CD4-positive, alpha-beta T cell treated with Interferon gamma for 1 hour (primary cell): ENCODE measurements at places on chromosomes 3 and 15.

DNA sequence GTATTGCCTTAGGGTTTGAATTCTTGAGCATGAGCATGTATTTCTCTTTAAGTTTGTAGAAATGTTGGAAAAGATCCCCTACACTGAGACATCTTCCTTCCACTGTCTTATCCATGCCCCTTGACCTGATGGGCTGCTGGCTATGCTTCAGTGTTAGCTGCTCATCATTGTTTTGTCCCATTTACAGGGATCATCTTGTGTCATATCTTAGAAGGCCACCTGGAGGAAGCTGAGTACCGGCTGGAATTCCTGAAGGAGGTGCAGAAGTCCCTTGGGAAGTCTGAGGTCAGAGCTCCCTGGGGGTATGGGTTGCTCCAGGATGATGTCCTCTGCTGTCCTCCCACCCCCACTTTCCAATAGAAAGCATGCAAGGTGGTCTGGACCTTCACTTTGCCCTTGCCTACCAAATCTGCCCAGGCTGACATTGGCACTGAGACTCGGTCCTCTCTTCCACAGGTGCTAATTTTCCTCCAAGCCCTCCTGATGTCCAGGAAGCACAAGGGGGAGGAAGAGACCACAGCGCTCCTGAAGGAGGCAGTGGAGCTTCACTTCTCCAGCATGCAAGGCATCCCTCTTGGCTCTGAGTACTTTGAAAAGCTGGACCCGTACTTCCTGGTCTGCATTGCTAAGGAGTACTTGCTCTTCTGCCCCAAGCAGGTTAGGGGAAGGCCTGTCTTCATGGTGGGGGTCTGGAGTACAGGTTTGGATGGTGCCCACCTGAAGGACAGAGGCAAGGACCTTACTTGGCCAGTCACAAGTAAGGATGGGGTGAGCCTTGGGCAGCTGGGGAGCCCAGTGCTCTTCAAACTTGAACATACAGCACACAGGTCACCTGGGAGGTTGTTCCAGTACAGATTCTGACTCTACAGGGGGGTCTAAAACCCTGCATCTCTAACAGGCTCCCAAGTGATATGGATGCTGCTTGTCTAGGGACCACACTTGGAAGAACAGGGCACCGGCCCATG is 17.7 kb downstream of the TTC21A start:
- no peak for DNase-seq

- DNase-seq: no peak
Observed at GRCh38 chr3:81245043-81245442, 516.4 kb downstream of the GBE1 start.

DNA sequence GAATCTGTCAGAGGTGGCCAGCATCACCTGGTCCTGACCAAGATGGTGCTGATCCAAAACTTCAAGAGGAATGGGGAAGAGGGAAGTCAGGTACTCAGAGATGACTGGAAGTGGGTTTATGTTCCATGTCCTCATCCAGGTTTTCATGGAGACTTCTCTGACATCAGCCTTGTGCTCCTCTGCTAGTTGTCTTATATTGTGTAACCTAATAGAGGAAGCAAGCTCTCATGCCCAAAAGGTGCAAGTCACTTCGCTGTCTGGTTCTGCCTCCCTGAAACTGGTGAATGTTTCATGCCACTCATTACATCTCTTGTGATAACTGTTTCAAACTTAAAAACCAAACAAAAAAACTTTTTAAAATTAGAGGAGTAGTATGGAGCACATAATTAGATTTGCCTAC is 127.2 kb upstream of the MANF start:
- peak; percentile 27 for DNase-seq

DNA sequence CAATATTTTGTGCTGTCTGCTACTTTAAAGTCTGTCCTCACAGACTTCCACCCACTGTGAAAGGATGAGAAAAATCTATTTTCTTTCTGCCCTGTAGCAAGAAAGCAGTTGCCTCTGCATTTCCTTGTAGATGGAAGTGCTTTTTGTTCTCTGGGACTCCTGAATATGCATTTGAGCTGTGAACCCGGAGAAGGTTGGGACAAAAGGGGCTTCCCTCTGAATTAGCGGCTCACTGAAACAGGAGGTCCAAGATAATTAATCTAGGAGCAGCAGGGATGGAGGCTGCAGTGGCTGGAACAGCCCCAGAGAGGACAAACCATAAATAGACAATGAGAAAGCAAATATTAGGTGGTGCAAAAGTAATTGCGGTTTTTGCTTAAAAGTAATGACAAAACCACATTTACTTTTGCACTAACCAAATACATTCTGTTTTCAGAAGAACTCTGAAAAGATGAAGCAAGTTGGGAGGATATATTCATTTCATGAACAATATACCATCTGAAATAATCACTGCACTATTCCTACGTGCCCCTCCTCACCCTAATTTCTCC is 143.4 kb upstream of the KBTBD8 start:
- no peak for DNase-seq

DNA sequence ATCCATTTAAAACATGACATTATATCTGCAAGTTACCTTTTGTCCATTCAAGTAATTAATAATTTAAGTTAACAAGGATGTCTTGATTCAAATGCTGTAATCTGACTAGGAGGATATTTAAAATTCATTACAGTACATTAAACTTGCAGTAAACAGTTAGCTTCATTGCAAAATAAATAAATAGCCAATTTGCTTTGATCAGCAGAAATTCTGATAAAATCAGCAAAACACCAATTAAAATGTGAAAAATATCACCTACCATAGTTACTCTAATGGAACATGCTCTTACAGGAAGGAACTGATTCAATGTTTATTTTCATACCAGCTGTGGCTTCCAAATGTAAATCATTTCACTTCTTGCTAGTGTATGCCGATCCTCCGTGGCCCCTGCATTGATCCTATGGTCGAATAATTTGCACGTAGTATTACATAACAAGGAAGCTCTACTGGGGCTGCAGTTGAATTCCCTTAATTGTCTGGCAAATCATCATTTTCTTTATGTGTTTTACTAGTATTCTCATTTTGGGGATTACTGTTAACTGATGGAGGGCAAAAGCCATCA is 150.7 kb downstream of the FOXB1 start:
- no peak for DNase-seq

DNA sequence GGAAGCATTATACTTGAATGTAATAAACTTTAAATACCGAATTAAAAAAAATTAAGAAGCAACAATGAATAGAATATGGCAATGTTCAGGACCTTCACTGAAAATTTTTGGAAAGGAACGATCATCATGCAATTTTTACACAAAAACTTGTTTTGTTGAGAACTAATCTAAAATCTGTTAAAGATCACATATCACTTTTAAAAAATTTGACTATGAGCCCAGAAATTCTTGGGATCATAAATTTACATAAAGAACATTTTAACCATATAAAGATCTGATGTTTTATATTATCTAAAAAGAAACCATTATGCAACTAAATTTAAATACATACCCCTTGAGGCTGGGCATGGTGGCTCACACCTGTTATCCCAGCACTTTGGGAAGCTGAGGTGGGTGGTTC is 76.2 kb upstream of the MELTF start:
- no peak for DNase-seq

DNA sequence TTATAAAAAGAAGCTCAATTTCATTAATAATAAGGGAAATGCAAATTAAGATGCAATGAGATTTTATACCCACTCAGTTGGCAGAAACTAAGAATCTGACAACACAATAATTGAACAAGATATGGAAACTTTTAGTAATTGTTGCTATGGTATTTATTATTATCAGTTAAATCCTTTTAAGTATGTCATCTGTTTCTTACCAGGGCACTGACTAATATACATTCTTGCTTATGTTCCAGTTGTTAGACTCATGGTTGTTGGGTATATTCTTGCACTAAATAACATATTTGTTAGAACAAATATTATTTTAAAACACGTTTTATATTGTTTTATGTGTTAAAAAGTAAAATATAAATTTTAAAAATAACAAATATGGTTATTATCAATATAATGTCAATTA is 690.3 kb downstream of the MECOM start:
- no peak for DNase-seq

DNA sequence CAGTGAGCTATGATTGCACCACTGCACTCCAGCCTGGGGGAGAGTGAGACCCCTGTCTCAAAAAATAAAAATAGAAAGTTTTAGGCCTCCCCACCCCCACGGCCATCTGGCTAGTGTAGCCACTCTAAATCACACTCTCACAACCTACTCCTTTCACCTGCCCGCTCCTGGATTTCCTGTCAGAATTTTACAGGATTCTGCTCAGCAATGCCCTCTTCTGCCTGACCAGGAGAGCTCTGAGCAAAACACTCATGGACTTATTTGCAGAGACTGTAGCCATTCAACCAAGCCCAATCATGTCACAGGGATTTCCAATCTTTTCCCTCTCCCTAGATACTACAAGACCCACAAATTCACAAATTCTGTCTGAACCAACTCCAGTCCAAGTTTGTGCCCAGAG is 242.6 kb upstream of the TPRG1 start:
- DNase-seq: no peak

DNA sequence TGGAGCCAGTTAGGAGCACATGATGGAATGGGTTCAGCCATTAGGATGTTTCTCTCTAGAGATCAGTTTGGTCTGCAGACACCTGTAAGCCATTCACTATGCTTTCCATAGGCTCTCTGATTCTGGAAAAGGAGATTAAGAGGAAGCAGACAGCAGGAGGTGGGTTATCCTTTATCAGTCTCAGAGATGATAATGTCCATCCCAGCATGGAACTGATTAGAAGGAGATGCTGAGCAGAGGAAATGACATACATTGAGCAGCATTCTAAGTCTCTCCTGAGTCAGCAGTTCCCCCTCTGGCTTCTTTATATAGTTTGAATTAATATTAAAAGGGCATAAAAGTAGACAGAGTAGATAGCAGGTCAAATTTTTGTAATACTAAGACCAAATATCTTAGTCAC is 591.1 kb downstream of the GBE1 start:
- DNase-seq: no peak

- DNase-seq: no peak
Observed at GRCh38 chr15:57215326-57215725, 161.0 kb upstream of the CGNL1 start.

DNA sequence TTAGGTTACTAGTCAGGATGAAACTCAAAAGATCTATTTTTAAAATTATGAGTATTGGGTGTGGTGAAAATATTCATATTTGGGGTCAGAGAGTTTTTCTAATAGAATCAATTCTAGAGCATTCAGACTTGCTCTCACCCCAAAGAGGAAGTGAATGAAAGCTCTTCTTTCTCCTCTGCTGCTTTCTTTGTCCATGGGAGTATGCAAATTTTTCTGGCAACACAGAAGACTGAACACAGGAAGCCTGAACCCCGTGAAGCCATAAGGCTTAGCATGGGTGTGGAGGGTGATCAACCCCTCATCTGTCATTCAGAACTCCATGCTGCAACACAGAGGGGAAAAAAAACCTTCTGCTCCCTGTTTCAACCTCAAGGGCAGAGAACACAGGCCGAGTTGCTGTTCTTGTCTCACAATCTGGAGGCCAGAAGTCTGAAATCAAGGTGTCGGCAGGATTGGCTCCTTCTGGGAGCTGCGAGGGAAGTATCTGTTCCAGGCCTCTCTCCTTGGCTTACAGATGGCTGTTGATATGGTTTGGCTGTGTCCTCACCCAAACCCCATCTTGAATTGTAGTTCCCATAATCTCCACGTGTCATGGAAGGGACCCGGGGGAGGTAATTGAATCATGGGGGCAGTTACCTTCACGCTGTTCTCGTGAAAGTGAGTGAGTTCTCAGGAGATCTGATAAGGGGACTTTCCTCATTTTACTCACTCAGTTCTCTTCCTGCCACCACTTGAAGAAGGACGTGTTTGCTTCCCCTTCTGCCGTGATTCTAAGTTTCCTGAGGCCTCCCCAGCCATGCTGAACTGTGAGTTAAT is 33.7 kb upstream of the CD47 start:
- peak; percentile 77 for DNase-seq

DNA sequence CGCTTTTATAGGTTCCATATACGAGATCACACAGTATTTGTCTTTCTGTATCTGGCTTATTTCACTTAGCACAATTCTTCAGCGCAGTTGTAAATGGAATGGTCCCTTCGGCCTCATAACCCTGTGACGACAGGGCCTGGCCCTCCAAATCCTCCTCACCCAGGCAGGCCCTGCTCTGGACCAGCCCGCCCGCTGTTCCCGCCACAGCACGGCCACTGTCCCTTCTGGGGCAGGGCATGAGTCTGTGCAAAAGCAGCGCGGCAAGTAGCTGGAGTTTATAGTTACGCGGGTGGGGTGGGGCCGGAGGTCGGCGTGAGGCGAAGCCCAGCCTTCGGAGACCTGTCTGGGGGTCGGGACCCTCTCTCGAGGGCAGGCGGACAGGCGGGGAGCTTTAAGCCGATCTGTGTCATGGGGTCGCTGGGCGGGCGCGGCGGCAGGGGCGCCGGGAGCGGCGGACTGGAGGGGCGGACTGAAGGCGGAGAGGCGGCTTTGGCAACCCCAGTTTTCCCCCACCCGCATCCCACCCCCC is 543 bp downstream of the ARPIN start:
- DNase-seq: no peak

GRCh38 chr15:90002428-90002844 is 1.3 kb downstream of the ZNF710 start:
- no peak for DNase-seq

GRCh38 chr3:77885381-77885780 is 845.5 kb downstream of the ROBO2 start:
- no peak for DNase-seq

DNA sequence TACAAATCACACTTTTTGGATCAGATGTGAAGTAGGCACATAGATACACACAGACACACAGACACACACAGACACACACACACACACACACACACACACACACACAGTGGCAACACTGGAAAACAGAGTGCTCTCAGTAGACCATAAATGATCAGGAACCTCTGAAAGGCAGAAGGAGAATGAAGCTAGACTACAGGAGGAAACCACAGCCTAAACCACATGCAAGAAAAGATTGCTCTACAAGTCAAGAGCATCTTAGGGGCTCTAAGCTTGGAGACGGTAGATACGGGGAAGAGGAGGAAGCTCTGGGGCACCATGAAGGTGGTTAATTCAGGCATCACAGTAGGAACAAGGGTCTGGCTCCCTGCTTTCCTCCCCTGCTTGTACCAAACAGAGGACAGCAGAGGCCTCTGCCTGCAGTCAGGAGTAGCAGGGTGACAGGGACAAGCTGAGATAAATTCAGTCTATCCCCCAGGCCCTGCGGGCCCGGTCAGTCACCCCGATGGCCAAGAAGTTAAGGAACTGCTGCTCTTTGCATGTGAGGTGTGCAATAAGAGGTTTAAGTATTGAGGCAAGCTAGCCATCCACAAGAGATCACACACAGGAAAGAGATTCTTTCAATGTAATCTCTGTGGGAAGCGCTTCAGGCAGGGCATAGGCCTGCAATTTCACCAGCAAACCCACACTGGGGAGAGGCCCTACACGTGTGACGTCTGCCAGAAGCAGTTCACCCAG is 23.5 kb upstream of the ARPIN start:
- no peak for DNase-seq

DNA sequence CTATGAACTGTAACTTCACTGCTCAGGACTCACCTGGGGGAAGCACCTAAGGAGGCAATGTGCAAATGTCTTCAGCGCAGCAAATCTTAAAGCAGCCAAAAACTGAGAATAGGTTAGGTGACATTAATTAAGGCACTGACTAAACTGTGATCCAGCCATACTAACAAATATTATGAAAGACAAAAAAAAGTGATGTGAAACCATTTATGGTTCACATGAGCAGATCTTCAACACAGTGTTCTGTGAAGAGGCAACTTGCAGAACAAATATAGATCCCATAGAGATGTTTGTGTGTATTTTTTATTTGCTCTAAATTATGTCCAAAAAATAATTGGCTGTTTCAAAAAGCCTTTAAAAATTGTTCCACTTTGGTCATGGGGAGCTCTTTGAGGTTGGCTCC is 24.1 kb upstream of the MITF start:
- no peak for DNase-seq
